ENCODE measurements at places on chromosomes 5 and 9.
A peak's percentile ranks its signal among the peaks of the same experiment; 100 is the strongest.

GRCh38 chr5:154038261-154038706 is 426 bp downstream of the FAM114A2 start:
- peak; percentile 19 for DNase-seq

DNA sequence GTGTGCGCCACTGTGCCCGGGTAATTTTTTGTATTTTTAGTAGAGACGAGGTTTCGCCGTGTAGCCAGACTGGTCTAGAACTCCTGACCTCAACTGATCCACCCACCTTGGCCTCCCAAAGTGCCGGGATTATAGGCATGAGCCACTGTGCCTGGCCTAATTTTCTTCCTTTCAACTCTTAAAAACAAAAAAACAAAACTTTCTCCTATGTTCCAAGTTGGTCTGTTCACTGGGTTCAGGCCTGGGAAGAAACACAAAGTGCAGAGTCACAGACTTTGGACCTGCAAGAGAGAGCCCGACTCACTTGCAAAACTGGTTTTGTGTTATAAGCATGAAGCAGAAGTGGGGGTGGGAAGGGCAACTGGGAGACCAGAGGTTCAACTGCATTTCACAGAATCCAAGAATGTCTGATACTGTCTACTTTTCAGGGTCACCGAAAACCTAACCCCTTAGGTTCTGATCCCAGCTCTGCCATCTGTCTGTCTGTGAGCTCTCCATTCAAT is 5.2 kb upstream of the HDHD3 start:
- DNase-seq = no peak

DNA sequence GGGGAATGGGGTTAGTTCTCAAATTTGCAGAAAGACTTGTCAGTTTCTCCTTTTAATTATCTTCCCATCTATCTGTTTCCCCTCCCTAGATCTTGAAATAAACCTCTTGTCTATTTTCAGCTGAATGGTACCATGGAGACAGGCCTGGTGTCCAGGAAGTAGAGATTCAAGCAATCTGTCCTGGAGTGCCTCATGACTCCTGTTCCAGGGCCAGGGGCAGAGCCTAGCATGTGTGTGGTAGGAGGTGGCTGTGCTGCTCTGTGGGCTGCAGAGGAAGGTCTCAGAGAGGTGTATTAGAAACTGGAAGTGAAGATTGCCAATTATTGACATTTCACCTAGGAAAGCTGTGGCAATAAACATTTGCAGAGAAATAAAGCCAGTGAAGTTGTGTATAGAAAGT is 175.8 kb upstream of the ATP10B start:
- DNase-seq = no peak

GRCh38 chr5:42770003-42770402 is 13.4 kb downstream of the CCDC152 start:
- DNase-seq = no peak

DNA sequence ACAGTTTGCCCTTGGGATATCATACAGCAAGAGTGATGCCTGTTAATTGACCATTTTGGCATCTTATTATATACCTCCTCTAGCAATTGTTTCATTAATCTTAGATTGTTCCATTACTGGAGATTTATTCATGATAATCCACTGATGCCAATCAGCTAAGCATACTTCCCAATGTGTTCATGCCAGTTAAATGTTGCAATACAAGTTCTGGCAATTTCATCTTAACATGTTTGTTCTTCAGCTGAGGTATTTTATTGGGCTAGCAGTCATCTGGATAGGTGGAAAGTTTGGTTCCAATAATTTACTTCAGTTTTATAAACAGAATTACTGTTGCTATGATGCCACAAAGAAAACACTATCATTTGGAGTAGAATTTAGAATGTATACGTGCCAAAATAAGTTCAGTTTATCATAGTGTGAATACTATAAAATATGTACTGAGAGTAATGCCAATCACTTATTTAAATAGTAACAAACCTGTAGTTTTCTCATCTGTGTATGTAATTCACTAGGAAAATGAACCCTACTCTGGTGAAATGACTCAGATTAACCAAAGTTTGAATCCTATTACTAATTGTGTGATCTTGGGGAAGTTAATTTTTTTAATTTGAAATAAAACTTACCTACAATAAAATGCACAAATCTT is 27.9 kb upstream of the IL31RA start:
- no peak for DNase-seq
